Urothelium cell line (cell line): ENCODE measurements at places on chromosomes 16 and 17.
A peak's percentile ranks its signal among the peaks of the same experiment; 100 is the strongest.

- no peak for DNase-seq
Measured at GRCh38 chr16:66614161-66614802, 9.8 kb downstream of the CMTM3 start.

- no peak for DNase-seq
Measured at GRCh38 chr17:59870482-59870881, 22.3 kb downstream of the TUBD1 start.

GRCh38 chr16:4583906-4584305 is 27.8 kb downstream of the C16orf96 start:
- no peak for DNase-seq

- no peak for DNase-seq
Measured at GRCh38 chr16:87032554-87032953, 284.6 kb downstream of the C16orf95 start.

- no peak for DNase-seq
Measured at GRCh38 chr16:89359264-89360147, 130.9 kb downstream of the ANKRD11 start.

- no peak for DNase-seq
Measured at GRCh38 chr17:44308865-44309264, 464 bp downstream of the RUNDC3A start.

- peak; percentile 69 for DNase-seq
Measured at GRCh38 chr16:49021136-49021535, 260.5 kb downstream of the CBLN1 start.

- DNase-seq = no peak
Measured at GRCh38 chr17:36931096-36931696, 6.1 kb upstream of the LHX1 start.

GRCh38 chr16:89014403-89015230 is 37.6 kb upstream of the CBFA2T3 start:
- no peak for DNase-seq

GRCh38 chr17:49862781-49863331 is 15.0 kb upstream of the TAC4 start:
- no peak for DNase-seq

DNA sequence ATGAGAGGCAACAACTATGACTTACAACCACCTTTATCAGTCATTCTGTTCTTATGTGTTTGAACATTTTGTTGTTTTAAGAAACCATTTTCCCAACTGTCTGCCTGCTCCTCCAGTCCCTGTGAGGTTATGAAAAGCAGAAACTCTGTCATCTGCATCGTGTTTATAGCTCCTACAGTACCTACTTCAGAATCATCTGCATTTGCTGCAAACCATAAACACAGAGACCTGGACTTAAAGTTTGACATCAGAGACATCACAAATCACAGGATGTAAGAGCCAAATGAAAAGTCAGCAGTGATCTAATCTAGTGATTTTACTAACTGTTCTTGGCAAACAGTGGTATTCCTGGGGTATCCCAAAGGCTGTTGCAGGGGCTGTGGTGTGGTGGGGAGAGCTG is 55.2 kb downstream of the CDH11 start:
- DNase-seq = no peak

DNA sequence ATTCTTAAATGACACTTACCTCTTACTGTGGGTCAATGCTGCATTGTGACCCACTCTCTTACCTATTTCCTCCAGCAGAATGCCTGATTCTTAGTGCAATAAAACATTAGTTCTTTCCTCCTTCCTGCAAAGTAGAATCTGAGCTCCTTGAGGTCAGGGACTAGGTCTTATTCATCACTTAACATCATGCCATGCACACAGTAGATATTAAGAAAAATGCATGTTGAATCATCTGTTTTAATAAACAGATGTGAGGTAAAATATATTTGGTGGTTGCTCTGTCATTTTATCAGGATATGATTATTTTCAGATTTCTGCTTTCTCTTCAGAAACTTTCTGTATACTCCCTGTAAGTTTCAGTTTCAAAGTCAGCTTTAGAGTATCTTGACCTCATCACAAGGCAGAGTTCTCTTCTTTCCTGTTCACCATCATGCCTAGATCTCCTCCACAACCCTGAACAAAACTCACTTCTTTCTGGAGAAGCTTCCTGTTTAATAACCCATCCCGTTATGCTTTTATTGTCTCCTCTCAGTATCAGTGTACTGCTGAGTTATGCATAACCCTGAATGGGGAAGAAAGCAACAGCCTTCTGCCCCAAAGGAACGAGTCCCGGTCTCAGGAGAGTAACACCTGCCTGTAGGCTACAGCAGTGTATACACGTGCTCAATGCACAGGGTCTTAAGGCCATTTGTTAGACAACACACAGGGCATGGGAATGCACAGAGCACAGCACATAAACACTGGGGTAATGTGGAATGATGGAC is 30.3 kb upstream of the SUPT4H1 start:
- DNase-seq = no peak

DNA sequence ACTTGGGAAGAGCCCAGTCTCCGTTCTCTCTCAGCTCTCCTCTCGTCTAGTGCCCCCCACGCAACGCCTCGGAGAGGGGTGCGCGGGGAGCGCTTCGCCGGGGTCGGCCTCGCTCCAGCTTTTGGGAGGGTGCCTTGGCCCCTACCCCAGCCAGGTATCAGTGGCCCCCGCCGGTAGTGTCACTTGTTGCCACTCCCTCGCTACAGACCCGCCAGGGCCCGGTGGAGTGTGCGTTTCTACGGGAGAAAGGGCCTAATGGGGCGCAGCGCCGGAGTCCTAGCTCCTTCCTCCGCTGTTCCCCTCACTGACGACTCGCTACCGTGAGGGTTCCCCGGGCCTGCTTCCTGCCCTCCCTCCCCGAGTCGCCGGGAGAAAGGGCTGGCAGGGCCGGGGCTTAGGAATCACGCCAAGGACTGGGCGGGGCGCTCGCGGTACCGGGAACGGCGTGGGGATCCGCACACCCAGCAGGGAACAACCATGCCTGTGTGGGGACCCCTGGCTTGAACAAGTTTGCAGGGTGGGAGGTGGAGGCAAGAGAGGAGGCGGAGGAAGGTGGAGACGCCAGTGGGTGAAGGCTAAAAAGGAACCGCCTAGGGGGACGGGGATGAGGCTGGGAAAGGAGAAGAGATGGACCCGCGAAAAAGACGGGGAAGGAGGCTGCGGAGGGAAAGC is 997 bp upstream of the CDH11 start:
- no peak for DNase-seq

GRCh38 chr17:9009737-9010136 is 11.6 kb upstream of the NTN1 start:
- no peak for DNase-seq

GRCh38 chr17:29802246-29802645 is 127.8 kb downstream of the SSH2 start:
- no peak for DNase-seq

- no peak for DNase-seq
Measured at GRCh38 chr17:49339354-49339753, 22.7 kb downstream of the ZNF652 start.

- no peak for DNase-seq
Measured at GRCh38 chr16:3025032-3026002, 1.5 kb downstream of the THOC6 start.
